ENCODE measurements at places on chromosomes 11 and 22.

DNA sequence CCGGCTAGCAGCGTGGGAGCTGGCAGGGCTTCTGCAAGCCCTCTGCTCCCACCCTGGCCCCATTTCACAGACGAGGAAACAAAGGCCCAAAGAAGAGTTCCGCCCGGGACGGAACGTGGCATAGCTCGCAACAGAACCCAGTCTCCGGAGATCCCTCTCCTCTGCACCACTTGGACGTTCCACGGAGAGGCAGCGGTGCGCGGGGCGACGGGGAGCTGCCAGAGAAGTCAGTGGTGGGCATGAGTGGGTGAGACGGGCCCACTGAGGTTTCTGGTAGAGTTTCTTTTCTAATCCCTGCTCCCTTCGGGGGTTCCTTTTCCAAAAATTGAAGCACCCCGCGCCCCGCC is 554 bp upstream of the NECTIN1 start:
- DNase-seq: no peak

DNA sequence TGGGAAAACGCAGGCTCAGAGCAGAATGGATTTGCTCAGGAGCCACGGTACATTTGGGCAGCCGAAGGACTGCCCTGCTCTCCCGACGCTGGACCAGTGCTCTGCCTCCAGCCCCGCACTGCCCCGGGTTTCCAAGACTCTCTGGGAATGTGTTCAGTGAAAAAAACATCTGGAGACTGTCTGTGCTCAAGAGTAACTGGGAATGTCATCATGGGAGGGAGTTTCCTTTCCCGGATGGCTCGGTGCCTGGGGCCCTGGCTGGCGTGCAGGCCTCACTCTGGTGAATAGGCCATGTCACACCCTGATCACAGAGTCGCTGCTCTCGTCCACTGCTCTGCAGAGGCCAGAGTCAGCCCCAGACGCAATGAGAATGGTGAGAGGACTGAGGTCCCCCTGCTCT is 9.8 kb upstream of the APOL6 start:
- no peak for DNase-seq

DNA sequence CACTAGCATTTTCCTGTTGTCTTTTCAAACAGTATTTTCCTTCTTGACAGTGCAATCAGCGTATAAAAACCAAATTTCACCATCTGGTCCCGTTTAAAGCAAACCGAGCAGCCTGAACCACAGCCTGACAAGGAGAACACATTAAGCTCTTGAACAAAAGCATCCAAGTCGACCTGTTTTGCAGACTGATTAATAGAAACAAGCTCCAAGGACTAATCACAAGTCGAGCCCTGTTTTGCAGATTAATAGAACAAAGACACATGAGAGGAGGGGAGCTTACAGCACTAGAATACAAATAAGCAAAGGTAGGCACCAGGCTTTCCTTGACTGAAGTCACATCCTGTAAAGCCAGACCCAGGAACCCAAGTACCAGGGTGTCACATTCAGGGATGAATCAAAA is 104.8 kb downstream of the MPPED2 start:
- DNase-seq: no peak

- DNase-seq: no peak
These were observed 99.4 kb upstream of the MTMR2 start for GRCh38 chr11:96023275-96023674.

GRCh38 chr11:117281159-117281558 is 10.0 kb upstream of the BACE1-AS start:
- DNase-seq: no peak

DNA sequence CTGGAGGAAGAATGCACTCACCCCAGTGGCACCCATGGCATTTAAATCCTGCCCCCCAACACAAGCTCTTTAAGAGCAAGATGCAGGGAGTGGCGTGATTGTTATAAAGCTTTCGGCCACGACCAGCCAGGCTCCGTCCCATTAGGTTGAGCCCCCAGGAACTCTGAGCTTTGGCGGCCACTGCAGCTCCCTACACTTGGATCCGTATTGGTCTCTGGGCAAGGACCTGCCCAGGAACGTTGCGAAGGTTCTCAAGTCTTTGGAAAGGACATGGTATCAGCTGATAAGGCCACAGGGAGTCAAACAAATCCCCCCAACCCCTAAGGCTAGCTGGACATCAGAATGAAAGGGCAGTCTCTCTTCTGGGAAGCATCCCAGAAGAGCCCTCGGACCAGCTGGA is 9.3 kb upstream of the VPS37C start:
- DNase-seq: no peak

GRCh38 chr11:60699936-60700335 is 524 bp downstream of the MS4A8 start:
- no peak for DNase-seq

GRCh38 chr22:29269230-29269604 is 1.1 kb downstream of the EWSR1 start:
- DNase-seq: no peak

DNA sequence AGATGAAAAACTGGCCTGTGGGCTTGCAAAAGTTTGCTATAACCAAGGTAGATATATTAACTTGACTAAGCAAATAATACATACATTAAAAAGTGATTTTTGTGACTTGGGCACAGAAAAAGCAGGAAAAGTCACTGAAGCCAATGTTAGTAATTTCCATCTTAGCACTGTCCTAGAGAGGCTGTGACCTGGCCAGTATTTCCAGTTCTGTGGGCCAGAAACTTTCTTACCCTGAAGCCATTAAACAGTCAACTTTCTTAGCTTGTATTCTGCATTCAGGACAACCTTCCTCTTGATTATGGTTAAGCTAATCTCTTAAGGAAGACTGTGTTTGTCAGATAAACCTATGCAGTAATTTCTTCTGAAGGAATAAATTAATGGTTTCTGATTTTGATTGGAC is 22.3 kb upstream of the SLC36A4 start:
- DNase-seq: no peak

DNA sequence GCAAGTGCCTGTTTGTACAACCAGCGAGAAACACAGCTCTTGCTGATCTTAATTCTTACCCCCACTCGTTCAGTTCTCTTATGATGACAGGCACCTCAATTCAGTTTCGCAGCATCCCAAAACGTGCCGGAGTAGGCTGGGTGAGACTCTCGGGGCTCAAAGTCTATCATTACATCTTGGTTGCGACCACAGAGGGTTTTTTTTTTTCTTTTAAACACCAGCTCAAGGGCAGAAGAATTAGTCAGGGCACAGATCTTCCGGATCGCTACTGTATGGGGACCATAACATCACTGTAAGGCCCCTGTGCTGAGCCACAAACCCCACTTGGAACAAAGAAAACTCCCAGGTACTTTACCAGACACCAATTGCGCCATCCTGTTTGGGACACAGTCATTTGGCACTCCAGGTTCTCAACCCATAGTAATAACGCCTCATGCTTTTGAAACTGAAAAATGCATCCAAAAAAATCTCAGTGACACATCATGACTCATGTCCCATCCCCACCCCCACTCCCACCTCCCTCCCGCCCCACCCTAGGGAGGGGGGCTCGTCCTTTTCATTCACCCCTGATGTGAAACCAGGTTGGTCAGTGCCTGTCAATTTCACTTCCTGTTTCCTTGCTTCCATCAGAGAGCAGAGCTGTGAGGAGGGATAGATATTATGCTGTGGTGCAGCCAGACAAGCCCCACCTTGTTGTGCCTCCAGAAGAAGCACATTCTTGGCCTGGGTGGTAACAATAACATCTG is 41.0 kb upstream of the CD5 start:
- peak; percentile 82 for DNase-seq

DNA sequence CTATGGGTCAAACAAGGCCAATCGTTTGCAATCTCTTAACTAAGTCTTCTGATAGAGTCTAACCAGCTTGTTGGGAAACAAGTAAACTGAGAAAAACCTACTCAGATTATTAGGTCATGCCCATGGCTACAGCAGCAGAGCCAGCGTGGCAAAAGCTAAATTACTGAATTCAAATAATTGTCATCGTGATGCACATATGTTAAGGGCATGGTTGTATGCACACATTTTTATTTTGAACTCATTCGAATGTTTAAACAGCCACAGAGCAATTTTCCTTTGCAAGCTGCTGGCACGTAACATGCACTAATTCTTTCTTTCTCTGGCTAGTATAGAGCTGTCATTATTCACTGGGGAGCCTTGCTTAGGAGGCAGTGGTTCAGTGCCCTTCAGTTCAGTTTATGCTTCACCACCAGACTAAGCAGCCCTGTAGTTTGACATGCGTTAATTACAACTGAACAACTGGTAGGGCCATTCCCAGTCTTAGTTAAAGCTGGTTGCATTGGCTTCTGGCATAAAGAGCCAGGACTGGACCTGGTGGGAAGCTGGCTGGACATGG is 396.4 kb downstream of the METTL15 start:
- no peak for DNase-seq

GRCh38 chr11:46560300-46560991 is 33.4 kb downstream of the AMBRA1 start:
- peak; percentile 61 for DNase-seq

GRCh38 chr11:64790205-64791095 is 12.1 kb upstream of the SF1 start:
- no peak for DNase-seq

- DNase-seq: no peak
These were observed 22.9 kb upstream of the FCHSD2 start for GRCh38 chr11:73164803-73165540.

- DNase-seq: no peak
These were observed 24.2 kb downstream of the MRTFA start for GRCh38 chr22:40612291-40612751.

- no peak for DNase-seq
These were observed 5.3 kb downstream of the KCNE3 start for GRCh38 chr11:74462009-74462408.

GRCh38 chr22:39518996-39519680 is 1.2 kb upstream of the ATF4 start:
- DNase-seq: peak; percentile 44

- peak; percentile 24 for DNase-seq
These were observed 722 bp upstream of the GUCY1A2 start for GRCh38 chr11:107018902-107019493.

DNA sequence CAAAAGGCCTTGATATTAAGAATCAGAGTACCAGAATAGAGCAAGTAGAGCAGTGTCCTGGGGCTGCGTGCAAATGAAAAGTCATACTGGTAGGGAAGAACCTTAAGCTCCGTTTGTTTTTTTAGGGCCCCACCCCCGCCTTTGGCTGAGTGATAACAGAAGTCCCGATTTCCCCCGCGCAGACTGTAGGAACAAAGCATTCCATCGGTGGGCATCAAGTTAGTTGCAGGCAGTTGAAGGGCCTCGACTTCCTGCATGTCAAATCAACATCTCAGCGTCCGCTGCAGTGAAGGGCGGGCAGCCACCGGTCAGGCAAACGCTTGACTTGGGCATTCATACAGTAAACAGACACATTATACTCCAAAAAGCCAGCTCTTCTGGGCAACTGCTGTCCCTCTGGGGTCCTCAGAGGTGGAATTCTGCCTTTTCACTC is 11.7 kb downstream of the LRP4 start:
- no peak for DNase-seq

GRCh38 chr11:116840224-116840745 is 2.9 kb upstream of the APOA1 start:
- no peak for DNase-seq

GRCh38 chr11:58998480-58999290 is 59.4 kb downstream of the GLYATL1 start:
- no peak for DNase-seq

DNA sequence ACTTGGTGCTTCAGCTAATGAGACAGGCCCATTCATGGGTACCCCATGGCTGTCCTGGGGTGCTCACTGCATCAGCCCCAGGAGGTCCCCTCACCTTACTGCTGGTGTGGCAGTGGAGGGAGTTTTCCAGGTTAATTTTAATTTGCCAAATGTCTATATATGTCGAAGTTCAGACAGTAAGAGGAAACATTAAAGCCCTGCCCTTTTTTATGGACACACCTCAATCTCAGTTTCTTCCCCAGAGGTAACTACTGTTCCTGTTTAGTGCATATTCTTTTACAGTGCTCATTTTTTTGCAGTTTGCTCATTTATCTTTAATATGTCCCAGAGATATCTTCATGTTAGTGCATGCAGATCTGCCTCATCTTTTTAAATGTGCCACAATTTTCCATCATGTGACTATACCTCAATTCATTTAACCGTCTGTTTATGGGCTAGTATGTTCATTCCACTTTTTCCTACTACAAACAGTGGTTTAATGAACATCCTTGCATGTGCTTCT is 11.6 kb downstream of the PANX1 start:
- no peak for DNase-seq

GRCh38 chr11:19934828-19935259 is 222.2 kb downstream of the NAV2 start:
- DNase-seq: no peak

DNA sequence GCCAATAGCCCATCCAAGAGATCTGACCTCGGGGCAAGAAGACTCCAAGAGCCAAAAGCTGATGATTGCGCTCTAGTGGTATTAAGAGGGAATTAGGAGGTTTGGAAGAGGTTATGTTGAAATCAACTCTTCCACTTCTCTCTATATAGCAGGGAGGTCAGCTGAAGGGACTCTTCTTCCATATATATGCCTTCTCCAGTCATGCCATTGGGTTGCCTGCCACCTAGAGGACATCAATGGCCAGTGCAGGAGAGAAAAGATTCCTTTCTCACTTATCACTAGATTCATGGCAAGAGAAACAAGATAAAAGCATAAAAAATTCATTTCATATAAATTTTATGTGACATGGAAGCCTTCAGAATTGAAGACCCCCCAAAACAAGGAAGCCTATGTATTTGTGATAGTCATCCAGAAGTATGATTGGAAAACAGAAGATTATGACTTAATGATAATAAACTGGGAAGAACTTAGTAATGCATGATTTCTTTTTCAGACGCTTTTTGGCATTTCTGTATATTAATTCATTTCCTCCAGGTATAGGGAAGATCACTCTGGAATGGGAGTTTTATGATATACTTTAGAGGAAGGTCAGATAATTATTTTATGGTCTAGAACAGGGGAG is 435.1 kb upstream of the DDI1 start:
- DNase-seq: peak; percentile 46

GRCh38 chr22:45446216-45446615 is 32.7 kb downstream of the RIBC2 start:
- no peak for DNase-seq

DNA sequence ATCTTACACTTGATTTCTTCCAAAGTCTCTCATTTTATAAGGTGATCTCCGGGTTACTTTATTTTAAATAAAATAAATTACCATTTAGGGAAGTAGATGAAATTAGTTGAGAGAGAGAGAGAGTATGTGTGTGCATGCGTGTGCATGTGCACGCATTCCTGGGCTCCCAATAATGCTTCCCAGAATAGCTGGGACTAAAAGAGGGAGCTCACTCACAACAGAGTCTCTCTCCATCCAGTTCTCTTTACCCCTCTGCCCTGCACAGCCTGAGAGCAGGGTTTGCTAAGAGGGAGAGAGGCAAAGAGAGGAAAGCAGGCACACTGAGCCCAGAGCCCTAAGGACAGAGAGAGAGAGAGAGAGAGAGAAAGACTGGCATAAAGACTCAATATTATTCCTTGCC is 11.3 kb upstream of the TRIM44 start:
- no peak for DNase-seq
